A172 (cell line): ENCODE measurements at places on chromosomes 1 and 21.

- DNase-seq, result no peak
Measured at GRCh38 chr1:176626572-176627061, 163.6 kb downstream of the PAPPA2 start.

DNA sequence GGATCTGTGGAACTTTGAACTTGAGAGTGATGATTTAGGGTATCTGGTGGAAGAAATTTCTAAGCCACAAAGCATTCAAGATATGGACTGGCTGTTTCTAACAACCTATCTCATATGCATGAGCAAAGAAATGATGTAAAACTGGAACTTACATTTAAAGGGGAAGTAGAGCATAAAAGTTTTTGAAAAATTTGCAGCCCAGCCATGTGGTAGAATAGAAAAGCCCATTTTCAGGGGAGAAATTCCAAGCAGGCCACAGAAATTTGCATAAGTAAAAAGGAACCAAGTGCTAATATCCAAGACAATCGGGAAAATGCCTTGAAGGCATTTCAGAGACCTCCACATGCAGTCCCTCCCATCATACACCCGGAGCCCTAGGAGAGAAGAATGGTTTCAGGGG lies 15.7 kb downstream of the RIIAD1 start:
- no peak for DNase-seq

DNA sequence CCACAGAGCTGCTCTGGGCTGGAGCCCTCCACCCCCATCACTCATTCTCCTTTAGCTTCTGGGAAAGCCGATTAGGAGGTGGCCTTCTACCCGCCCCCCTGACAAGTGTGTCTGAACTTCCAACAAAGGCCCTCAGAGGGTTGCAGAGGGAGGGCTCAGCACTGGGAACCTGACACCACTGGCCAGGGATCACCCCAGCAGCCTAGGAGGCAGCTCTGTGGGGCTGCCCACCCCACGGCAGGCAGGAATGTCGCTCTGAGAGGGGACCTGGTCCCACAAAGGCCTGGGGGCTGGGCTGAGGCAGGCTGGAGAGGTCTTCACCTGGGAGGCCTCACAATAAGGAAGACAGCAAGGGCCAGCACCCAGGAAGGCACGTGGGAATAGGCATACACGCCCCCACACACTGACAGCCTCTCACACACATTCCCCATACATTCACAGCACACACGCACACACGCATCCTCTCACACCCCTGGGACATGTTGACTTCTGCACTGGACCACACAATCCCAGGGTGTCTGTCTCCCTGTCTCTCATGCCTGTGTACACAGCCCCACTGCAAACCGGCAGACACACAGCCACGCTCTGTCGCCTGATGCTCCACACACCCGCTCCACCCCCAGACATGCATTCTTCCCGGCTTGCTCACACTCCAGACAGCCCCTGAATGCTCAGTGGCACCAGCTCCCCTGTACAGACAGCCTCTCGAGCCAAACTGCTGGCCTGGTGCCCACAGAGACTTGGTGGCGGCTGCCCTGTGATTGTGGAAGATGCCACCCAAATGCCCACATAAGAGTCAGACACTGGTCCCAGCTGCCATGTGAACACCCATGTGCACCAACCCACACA lies 30.7 kb downstream of the DMBX1 start:
- peak; percentile 81 for DNase-seq

DNA sequence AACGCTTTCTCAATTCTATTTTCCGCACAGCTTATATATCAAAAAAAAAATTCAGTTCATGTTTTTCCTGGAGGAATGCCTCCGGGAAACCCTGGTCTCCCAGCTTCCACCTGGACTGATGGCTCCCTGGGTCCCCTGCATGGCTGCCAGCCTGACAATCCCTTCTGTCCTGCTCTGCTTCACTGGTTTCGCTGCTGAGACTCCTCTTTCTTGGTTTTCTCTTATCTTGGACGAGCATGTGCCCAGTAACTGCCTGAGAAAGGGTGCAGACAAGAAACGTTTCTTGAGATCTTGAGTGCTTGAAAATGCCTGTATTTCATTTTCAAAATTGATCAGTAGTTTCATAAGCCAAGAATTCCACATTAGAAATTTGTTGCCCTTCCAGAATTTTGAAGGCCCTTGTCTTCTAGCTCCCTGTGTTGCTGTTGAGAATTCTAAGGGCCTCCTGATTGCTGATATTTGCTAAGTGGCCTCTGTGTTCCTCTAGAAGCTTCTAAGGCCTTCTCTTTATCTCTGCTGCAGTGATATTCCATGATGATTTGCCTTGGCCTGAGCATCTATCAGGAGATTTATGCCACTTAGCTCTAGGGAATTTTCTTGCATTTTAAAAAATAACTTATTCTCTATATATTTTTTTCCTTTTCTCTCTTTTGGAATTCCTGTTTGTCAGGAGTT lies 44.7 kb downstream of the ETS2 start:
- no peak for DNase-seq

GRCh38 chr1:145980457-145980994 lies 15.9 kb downstream of the TXNIP start:
- DNase-seq, result no peak

- peak; percentile 21 for DNase-seq
Measured at GRCh38 chr1:3174487-3175247, 105.7 kb downstream of the PRDM16 start.

- DNase-seq, result no peak
Measured at GRCh38 chr1:203331224-203331623, 19.7 kb downstream of the FMOD start.

- DNase-seq, result peak; percentile 72
Measured at GRCh38 chr1:160400223-160400645, at the start of gene VANGL2. TSS of gene VANGL2 (plus strand) at chr1:160400564. CDS start at chr1:160415838, 15,274 bp downstream.

GRCh38 chr1:227781314-227781930 lies 34.1 kb upstream of the PRSS38 start:
- DNase-seq, result no peak

- DNase-seq, result no peak
Measured at GRCh38 chr1:9904596-9904995, 5.5 kb downstream of the CTNNBIP1 start.

DNA sequence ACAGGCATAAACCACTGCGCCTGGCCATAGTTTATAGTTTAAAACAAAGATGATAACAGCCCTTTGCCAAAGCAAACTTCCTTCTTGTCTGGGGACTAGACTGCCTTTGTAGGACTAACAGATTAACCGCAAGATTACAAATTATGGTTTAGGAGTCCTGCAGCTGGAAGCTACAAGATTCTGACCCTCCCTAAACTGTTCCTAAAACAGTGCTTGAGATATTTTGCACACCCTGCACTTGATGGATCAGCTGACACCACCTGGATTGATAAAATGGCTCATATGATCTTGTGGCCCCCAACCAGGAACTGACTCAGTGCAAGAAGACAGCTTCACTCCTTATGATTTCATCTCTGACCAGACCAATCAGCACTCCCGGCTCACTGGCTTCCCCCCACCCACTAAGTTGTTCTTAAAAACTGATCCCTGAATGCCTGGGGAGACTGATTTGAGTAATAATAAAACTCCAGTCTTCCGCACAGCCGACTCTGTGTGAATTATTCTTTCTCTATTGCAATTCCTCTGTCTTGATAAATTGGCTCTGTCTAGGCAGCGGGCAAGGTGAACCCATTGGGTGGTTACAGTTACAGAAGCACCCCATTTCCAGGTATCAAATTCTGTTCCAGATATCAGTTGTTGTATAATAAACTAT lies 13.8 kb upstream of the RNF11 start:
- DNase-seq, result no peak

DNA sequence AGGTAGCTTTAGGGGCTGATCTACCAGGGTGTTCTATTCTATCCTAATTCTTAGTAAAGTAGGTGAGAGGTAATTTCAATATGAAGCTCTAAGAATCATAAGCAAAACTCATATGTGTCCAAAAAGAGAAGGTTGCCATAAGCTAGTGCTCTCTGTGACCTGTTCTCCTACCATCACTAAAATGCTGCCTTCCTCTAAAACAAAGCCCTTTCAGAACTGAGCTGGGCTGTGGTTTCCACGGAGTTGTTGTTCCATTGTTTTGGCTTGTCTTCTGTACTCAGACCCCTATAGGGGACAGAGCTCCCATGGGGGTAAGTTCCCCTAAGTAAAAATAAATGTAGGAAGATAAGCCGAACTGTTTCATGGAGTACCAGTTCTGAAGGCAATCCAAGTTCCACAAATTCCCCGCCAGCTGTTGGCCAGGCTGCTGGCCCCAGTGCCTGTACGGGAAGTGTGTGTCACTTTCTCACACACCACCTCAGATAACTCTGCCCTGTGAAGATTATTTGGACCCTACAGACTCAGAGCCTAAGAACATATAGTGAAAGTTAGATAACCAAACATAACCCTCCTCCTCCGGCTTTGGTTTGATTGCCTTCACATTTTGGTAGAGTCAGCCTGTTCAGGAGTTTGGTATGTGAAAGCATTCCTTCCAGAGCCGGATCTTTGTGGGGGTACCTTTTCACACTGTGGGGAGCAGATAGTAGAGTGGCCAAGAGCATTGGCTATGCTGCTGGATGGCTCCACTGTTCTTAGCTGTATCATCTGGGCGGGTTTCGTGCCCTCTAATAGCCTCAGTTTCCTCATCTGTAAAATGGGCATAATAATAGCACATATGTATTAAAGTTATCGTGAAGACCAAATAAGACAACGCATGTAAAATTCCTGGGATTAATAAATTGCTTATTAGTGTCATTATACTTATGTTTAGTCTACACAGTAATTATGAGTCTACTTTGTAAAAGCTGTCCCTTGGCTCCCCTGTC lies 10.8 kb downstream of the DPT start:
- no peak for DNase-seq

- peak; percentile 75 for DNase-seq
Measured at GRCh38 chr1:209048941-209049669, 534.4 kb upstream of the CAMK1G start.

GRCh38 chr1:230979952-230980351 lies 1.1 kb downstream of the ARV1 start:
- no peak for DNase-seq

GRCh38 chr1:87778896-87779295 lies 450.2 kb downstream of the LMO4 start:
- DNase-seq, result no peak

- no peak for DNase-seq
Measured at GRCh38 chr1:8312235-8313218, 5.4 kb upstream of the SLC45A1 start.

DNA sequence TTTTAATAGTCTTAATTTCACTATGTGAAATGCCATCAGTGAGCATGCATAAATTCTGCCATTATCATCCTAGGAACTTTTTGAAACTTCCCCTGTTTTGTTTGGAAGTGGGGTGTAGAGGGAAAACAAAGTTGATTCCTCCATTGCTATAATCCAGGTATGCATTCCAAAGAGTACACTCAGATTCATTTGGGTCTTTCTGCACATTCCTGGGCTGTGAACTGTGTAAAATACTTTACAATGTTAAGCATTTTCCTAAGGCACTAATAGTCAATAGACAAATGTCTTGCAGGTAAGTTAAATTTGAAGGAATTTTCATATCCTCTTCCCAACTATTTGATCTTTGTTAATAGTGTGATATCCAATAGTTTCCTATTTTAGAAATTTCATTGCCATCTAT lies 36.2 kb downstream of the SGIP1 start:
- DNase-seq, result no peak

- DNase-seq, result no peak
Measured at GRCh38 chr1:9909234-9910046, 629 bp downstream of the CTNNBIP1 start.

DNA sequence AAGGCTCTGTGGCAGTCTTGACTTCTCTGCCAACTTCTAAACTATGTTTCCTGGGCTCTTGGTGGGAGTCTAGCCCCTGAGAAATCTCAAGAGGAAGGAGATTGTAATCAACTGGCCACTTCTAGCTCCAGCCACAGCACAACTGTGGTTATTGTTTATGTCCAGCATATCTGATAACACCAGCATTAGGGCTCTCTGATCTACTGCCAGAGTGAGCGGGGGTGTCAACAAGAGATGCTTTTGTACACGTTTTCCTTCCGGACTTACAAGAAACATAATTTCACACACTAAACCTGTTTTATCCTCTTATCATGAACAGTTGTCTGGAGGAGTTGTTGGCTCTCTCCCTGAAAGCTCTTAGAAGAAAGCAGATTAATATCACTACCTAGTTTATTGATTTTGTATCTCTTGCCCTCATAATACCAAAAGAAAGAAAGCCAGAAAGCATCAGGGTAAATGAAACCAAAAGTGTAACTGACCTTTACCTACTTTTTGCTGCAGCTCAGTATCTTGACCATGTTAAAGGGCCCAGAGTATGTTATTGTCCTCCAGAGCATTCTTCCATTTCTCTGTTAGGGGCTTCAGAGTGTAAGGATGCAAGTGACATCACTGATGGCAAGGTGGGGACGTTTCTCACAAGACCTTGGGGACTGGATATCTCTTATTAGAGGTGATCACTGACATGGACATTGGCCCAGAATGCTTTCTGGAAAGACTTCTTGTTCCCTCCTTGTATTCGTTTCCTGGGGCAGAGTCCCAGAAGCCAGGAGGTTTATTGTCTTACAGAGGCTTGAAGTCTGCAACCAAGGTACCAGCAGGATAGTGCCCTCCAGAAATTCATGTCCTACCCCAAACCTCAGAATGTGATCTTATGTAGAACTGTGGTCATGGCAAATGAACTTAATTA lies 9.6 kb upstream of the SH2D1B start:
- no peak for DNase-seq

GRCh38 chr1:180231506-180231921 lies 1.4 kb downstream of the LHX4 start:
- DNase-seq, result peak; percentile 78

DNA sequence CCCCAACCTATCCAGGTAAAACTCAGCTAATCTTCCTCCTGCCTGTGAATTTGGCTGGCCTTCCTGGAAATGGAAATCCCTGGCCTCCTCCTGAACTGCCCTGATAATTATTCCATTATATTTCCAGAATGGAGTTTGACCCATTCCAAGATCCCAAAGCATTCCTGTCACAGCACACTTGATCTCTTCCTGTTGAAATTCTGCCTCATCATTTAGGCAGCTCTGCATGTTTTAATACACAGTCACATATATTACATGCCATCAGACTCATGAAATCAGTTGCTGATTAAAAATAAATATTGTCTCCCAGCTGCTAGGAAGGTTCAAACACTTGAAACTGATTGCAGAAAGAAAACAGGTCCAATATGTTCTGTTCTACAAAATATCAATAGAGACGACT lies 148.2 kb upstream of the PALMD start:
- no peak for DNase-seq

GRCh38 chr21:33208534-33208933 lies 21.2 kb upstream of the IFNAR2 start:
- DNase-seq, result no peak

DNA sequence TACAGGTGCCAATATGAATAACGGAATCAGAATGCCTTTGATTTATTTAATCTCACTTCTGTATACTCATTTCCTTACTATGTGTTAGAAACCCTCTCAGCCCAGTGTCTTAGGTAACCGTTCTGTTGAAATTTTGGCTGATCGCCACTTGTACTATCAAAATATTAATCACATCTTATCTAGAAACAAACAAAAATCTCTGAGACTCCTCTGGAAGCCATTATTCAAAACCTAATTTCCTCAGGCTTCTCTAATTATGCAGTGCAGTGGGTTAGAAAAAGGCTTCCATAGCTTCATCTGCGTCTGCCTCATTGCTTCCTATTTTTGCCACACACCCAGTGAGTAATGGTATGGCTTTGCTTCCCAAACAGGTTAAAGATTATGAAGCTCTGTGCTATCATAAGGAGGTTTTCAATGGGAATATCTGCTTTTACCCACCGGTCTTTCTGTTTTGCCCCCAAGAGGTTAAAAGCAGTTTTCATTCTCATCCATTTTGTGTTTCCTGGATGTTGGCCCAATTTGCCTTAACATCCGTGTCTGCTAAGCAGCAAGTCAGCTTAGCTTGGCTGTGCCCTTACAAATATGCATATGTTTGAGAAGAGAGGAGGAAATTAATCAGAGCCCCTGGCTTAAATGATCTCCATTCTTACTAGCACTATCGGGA lies 129.6 kb downstream of the RYR2 start:
- DNase-seq, result no peak

- DNase-seq, result no peak
Measured at GRCh38 chr1:99227056-99227897, 37.0 kb upstream of the PLPPR4 start.
